ENCODE measurements at places on chromosomes 5 and 9. TPM values are rescaled to one million over a fixed set of nuclear protein-coding genes. Genes with fewer than 3 reads are reported as not detected.

Gene LHX3
- total RNA-seq = not detected

Gene RFX3
- 2.4 TPM for total RNA-seq

Gene SPINK6
- total RNA-seq = not detected

Gene HRH2
- total RNA-seq = 0.73 TPM

Gene ZNF483
- total RNA-seq = 2.2 TPM
